Suprapubic skin (tissue), 4 donors: ENCODE measurements at places on chromosomes 11 and 22. TPM values are rescaled to one million over a fixed set of nuclear protein-coding genes. Genes with fewer than 3 reads are reported as not detected.

DNA sequence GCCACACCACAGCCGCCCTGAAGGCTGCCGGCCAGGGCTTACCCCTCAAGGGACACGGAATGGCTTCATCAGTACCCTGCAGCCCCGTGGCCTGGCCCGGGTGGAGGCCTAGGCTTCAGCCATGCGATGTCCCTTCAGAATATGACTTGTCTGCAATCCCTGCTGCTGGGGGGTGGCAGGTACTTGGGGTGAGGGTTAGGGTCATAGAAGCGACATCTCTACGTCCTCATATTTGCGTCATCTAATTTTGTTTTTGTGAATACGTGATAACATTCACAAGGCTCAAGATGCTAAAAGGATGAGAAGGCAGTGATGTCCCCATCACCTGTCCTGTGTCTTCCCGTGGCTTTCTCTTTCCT lies 6.4 kb downstream of the CCND1 start:
- peak; percentile 48 for DNase-seq

- DNase-seq, result no peak
Observed at GRCh38 chr22:50621356-50621880, 6.5 kb downstream of the ARSA start.

The OR56A1 gene
- 0.31 TPM for total RNA-seq

DNA sequence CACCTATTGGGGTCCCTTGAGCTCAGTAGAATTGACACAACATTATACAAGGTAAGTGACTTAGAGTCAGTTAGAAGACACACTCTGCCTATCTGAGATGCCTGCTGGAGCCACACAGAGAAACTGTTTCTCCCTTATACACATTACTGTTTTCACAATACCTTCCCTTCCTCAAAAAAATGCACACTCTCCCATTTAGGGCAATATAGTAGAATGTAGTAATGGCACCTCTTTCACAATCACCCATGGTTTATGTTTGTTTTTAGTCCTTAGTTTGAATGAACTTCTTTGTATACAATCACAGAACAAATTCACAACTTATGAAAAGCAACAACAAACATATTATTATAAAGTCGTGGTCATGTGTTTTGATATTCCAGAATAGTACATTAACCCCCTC lies 14.3 kb downstream of the OR52H1 start:
- DNase-seq, result no peak

- DNase-seq, result no peak
Observed at GRCh38 chr11:58905721-58906547, 33.4 kb upstream of the GLYATL1 start.

GRCh38 chr11:8638300-8638699 lies 44.2 kb downstream of the TRIM66 start:
- DNase-seq, result no peak

DNA sequence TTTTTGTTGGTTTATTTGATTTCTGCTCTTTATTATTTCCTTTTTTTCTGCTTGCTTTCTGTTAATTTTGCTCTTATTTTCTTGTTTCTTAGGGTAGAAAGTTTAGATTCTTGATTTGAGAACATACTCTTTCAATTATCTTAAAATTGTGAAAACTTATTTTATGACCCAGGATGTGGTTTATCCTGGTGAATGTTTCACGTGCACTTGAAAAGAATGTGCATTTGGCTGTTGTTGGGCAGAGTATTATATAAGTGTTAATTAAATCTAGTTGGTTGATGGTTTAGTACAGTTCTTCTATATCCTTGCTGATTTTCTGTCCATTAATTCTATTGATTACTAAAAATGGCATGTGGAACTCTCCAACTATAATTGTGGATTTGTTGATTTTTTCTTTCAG lies 66.9 kb upstream of the NARS2 start:
- no peak for DNase-seq

DNA sequence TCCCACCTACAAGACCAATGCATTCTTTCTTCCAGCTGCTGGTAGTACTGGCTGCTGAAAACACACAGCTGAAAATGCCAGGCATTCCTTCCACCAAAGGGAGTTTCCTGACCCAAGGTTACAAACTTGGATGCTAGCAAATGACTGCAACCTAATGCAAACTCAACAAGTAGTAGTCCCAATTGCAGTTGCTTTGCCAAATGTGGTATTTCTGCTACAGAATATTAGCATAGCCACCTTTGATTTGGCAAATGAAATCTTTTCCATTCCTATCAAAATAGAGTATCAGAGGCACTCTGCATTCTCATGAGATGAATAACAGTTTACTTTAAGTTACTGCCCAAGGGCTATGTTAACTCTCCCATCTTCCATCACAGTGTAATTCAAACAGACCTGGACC lies 172.0 kb upstream of the ARHGAP42 start:
- no peak for DNase-seq
